ENCODE measurements at places on chromosomes 4 and X.

DNA sequence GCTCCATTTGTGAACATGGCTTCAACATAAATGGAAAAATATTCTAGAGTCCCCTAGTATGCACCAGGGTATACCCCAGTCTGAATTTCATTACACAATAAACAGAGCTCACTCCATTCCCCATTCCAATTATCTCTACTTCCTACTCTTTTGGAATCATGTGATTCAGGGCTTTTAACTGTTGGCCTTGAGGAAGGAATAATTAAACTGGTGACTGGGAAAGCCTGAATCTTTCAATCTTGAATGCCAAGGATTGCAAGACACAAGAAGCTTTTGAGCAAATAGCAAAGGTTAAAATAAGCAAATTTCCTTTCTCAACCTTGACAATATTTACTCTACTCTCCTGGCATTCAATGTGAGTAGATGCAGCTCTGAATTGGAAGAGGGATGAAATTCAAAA is 77.5 kb upstream of the INPP4B start:
- DNase-seq, result no peak

DNA sequence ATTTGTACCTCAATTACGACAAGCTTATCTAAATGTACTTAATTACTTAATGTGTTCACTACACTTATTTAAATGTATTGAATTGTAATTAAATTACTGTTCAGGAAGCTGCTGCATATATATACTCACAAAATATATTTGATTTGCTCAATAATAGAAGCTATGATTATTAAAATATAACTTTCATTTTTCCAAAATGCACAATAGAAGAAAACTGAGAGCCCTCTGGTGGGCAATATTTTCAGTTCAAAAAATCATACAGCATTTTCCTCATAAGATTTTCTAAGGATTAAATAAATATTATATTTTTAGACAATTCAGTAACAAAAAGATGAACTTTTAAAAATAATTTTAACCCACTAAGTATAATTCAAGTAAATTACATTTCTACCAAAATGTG is 217.3 kb downstream of the DKK2 start:
- DNase-seq, result no peak

DNA sequence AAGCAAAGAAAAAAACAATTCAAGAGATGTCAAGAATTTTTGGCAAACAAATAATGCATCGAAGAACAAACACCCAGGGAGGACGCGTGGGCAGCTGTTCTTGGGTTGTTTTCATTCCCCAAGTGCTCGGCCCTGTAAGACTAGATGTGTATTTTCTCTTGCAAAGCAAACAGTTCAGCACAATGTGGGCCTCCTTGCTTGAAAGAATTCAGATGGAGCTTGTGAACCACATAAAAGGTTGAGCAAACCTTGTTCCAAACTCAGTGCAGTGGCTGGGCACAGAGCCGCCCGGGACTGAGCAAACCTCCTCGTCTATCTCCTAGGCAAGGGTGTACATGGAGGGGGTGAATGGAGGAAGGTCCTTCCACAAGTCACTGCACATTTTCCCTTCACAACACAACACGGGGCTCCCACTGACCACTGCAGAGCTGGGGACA is 82.4 kb downstream of the HTRA3 start:
- no peak for DNase-seq

DNA sequence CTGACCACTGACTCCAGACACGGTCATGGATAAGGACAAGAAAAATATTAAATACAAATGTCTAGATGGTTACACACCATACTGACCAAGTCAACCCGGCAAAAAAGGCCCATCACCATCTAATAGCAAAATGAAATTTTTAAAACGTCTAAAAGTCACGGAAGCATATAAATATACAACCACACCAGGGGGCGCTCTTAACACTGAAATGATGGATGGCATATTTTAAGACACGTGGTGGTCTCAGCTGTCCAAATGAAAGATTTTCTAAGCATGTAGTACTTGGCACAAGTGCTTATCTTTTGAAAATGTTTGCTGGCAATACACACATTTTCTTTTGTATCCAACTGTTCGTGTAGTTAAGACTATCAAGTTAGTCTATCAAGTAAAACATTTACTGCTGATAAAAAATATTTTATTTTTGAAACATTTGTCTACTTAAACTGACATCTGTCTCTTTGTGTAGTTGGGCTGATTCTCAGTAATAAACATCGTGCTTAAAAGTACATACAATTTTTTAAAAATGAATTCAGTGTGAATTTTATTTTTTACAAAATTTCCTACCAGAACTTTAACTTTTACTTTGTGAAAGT is 64.6 kb downstream of the COX7B2 start:
- peak; percentile 5 for DNase-seq

GRCh38 chrX:124239324-124239723 is 93.1 kb upstream of the TEX13D start:
- DNase-seq, result no peak

DNA sequence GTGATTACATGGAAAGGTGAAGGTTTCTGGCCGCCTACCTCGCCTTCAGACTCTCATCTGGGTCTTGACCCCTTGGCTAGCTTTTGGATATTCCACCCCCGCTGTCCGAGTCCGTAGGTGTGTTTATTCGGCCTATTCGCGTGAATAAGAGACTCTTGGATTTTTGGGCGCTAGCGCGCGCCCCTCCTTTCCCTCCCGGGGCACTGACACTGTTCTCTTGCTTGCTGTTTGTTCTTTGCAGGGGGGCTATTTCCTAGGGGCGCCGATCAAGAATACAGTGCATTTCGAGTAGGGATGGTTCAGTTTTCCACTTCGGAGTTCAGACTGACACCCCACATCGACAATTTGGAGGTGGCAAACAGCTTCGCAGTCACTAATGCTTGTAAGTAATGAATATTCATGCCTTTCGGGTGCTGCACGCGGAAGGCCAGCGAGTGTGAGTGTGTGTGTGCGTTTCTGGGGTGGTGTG is 932 bp downstream of the GRIA2 start:
- DNase-seq, result no peak

DNA sequence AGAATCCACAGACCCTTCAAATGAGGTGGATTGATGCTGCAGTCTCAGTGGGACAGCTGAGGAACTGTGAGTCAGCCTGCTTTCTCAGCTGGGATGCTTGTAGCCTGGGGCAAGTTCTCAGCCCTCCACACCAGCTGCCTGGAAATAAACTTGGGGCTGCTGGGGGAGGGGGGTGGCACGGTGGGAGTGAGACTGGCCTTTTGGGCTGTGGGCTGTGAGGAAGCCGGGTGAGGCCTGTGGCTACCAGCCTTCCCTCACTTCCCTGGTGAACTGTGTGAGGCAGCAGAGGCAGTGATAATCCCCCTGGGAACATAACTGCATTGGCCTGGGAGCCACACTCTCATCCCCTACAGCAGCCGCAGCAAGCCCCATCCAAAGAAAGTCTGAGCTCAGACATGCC is 114.5 kb upstream of the GUCY1A1 start:
- no peak for DNase-seq

- no peak for DNase-seq
These were observed 9.6 kb upstream of the NDUFC1 start for GRCh38 chr4:139311909-139312308.
